ENCODE measurements at places on chromosomes 2 and 18. TPM values are rescaled to one million over a fixed set of nuclear protein-coding genes. Genes with fewer than 3 reads are reported as not detected.

GRCh38 chr2:176477336-176477735, 208.1 kb downstream of the MTX2 start:
- DNase-seq, result no peak

DNA sequence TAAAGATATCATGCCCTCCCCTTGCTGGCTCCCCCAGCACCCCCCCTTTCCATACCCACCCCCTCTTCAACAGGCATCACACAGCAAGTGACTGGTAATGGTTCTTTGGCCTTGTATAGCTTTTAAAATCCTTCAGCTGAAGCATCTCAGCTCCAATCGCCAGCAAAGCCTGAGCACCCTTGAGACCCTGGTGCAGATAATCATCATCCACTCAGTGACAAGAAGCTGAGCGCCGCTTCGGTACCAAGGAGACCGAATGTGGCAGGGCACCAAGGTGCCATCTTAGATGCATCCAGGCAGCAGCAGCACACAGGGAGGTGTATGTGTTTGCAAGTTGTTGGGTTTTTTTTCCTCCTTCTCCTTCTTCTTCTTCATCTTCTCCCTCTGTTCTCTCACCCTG, 232.7 kb downstream of the BCL11A start:
- DNase-seq, result no peak

DNA sequence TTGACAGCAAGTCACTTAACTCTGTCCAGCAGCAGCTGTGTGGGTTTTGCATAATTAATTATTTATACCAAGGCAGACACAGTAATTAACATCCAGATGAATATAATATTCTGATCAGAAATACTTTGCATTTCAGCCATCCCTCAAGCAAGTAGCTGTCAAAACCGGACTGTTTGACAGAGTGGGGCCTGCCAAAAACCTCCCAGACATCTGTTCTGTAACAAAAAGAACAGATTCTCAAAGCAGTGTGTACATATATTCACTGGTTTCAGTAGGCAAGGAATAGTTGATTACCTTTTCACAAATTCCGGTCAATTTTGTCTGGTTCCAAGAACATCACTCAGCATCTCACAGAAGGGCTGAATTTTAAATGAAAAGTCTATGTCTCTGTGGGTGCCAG, 291.6 kb downstream of the CMPK2 start:
- no peak for DNase-seq

GRCh38 chr2:199433204-199433832, 24.4 kb downstream of the SATB2 start:
- DNase-seq, result no peak

The RND3 gene
- total RNA-seq, result 101 TPM

GRCh38 chr2:145012214-145012670, 492.3 kb upstream of the ZEB2 start:
- peak; percentile 48 for DNase-seq

DNA sequence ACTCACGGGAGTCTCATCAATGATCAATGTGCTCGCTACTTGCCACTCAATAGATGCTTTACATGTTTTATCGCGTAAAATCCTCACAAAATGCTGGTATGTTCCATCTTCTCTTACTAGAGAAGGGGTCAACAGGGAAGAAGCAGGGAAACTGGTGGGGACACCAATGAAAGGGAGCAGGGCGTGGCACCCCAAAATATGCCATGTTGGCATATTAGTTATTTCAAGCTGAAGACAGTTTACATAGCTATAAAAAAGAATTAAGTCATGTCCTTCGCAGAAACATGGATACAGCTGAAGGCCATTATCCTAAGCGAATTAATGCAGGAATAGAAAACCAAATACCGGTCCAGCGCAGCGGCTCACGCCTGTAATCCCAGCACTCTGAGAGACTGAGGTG, 8.1 kb upstream of the ZNF236 start:
- DNase-seq, result no peak

DNA sequence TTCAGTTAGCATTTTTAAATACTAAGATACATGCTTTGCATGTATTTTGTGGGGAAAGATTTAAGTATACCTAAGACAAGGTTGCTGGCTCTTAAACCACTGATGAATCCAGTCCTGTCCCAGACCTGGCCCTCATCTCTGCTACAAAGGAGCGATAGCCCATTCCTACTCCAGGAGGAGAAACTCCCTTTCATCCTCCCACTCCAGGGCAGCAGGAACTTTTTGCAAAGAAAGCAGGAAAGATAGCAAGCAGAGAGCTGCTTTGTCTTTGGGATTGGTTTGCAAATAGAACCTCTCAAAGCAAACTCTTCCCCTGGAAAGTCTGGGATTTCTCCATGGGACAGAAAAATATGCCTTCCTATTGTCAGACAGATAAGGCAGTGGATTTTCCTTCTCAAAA, 43.6 kb upstream of the COPS8 start:
- DNase-seq, result no peak
